KBM-7 (cell line): ENCODE measurements at places on chromosomes 5 and 9.

DNA sequence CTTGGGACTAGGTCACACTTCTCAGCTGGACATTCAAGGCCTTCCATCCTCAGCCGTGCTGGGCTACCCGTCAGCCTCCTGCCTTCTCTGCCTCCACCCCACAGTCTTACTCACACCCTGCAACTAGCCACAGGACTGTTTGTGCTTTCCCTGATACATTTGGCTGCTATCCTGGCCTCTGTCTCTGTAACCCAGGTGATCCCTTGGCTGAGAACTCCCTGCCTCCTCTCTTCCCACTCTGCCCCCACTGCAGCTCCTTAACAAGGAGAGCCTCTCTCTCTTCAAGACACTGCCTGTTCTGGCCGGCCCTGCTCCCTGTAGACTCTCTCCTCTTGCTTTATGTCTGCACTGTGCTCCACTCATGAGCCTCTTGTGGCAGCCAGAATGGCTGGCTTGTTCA lies 120.6 kb downstream of the MSX2 start:
- DNase-seq: no peak

- DNase-seq: no peak
Measured at GRCh38 chr5:153985498-153985897, 53.2 kb downstream of the FAM114A2 start.

DNA sequence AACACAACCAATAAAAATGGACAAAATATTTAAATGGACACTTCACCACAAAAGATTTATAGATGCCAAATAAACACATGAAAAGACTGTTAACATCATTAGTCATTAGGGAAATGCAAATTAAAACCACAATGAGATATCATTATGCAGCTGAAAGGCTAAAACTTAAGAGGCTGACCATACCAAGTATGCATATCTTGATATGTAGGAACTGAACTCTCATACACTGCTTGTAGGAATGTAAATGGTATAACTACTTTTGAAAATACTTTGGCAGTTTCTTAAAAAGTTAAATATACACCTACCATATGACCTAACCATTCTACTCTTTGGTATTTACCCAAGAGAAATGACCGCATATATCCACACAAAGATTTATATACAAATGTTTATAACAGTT lies 13.6 kb upstream of the ADAMTS12 start:
- DNase-seq: no peak

- DNase-seq: no peak
Measured at GRCh38 chr9:27545471-27545870, 15.9 kb upstream of the MOB3B start.

DNA sequence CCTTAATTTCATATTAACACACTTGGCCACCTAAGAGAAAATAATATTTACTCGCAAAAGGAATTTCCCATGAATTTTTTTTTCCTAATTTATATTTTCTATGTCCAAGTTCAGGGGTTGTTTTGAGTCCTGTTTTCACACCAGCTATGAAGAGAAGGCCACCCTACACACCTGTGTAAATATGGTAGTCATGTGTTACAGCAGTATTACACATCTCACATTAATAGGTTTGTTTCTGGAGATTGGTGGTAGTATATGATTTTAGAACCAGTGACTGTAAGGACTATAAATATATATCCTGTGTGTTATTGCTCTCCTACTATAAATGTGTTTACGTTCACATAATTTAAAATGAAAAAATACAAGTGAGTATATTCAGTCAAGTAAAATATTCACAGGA lies 147.5 kb downstream of the PAM start:
- DNase-seq: no peak

DNA sequence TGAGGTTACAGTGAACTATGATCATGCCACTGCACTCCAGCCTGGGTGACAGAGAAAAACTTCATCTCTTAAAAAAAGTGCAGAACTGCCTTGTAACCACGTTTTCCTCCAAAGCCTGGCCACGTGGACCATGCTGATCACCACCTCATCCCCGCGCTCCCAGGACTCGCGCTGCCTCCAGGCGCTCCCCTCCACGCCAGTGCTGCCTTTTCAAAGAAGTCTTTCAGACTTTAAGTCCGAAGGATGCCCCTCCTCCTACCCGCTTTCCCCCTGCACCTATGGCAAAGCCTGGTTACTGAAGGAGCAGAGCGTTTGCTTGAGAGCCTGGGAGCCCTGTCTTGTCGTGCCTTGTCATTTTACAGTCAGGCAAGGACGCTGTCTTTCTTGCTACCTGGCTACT lies 43.8 kb downstream of the HABP4 start:
- DNase-seq: no peak
